ENCODE measurements at places on chromosomes 16 and 17. TPM values are rescaled to one million over a fixed set of nuclear protein-coding genes. Genes with fewer than 3 reads are reported as not detected.

The PDPR gene
- 28.8 TPM for total RNA-seq

The CASKIN1 gene
- not detected for total RNA-seq

The CBFB gene
- 42.0 TPM for total RNA-seq

The PNPO gene
- total RNA-seq = 14.5 TPM

DNA sequence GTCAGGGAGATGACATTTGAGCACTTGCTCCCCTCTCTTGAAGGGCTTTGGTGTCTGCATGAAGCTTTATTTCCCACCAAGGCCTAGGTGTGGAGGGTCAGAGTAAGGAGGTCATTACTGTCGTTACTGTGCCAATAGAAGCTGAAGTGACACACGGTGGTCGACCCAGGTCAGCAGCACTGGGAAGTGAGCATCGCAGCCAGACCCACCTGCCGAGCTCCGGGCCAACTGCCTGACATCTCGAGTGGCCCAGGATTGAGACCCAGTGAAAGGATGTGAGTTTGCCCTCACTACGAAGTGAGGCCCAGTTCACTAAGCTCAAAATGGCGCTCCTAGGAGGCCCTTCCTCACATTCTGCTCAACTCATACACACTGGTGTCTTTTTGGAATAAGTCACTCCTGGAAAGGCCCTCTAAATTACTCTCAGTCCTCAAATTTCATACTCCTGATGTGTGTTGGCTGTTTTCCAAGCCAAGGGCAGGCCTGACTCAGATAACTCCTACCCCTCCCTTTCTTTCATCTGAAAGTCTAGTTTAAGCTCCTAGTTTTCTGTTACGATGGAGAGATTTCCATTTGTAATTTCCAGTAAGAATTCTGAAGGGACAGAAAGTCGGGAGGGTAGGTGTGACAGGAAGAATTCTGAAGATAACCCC lies 200.4 kb downstream of the LGALS9B start:
- DNase-seq = no peak

GRCh38 chr16:49875806-49876715 lies 20.1 kb upstream of the ZNF423 start:
- DNase-seq = no peak
